ENCODE measurements at places on chromosomes 3 and 15.

DNA sequence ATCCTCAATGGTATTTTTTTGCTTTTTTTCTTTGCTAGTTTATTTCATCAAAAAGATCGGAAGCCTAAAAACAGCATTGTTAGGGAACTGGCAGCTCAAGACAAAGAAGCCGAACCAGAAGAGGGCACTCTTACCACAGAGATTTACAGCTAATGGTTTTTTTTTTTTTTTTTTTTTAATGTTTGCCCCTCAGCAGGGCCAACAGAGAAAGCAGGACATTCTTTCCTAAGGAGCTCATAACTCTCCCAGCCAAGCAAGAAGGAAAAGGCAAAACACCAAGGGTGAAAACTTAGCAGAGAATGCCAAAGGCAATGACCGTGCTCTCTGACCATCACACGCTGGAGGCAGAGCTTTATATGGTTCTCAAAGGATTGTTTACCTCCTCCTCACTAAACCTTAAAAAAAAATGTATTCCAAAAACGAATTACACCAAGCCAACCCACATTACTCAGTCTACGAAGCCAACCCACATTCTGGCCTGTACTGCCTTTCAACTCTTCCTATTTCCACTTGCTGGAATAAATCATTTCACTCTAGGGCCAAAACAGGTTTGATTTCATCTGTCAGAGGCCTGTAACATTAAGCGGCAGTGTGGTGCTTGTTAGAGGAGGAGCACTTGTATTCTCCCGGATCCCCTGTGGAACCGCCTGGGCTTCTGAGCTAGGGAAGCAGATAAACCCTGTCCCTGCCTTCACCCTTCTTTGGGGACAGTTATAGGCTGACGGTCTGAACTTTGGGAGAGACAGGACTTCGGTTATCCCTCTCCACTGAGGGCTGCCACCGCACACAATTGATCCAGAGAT, 35.6 kb upstream of the GYG1 start:
- DNase-seq = no peak

- DNase-seq = no peak
These were observed 1.2 kb downstream of the ACP3 start for GRCh38 chr3:132318451-132318850.

- no peak for DNase-seq
These were observed 118.8 kb upstream of the AZI2 start for GRCh38 chr3:28467414-28467813.

- no peak for DNase-seq
These were observed 46.2 kb downstream of the LIPC start for GRCh38 chr15:58478035-58478434.

GRCh38 chr3:194137008-194137505, 1.1 kb downstream of the HES1 start:
- DNase-seq = no peak

DNA sequence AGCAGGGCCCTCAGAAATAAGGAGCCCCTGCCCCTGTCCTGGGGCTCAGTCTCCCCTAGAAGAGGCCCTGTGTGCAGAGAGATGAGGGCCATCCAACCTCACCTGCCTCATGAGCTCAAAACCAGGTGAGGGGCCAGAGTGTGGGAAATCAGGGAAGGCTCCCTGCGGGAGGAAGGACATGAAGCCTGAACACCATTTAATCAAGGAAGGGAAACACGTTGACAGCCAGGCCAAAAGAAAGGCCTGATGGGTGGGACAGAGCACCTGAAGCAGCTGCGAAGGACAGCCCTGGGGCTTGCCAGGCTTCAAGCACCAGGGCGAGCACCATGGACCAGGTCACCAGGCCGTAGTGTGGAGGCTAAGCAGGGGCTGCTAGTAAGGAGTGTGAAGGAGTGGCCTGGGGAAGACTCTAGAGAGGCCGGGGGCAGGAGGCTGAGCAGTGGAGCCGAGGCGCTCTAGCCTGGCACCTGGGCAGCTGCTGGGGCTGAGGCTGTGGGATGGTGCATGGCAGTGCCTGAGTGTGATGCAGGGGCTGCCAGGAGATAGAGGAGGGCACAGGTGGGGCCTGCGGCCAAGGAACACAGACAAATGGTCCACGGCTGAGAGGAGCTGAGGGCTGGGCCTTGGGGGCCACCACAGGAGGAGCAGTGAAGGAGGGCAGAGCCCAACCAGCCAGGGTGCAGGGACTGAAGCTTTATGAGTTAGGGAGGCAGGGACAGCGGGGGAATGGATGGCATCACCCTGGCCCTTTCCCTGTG, 16.1 kb downstream of the ACAA1 start:
- DNase-seq = no peak

- no peak for DNase-seq
These were observed 501 bp downstream of the NDN start for GRCh38 chr15:23686466-23687142.

GRCh38 chr3:108006881-108007331, 83.9 kb downstream of the CD47 start:
- no peak for DNase-seq

DNA sequence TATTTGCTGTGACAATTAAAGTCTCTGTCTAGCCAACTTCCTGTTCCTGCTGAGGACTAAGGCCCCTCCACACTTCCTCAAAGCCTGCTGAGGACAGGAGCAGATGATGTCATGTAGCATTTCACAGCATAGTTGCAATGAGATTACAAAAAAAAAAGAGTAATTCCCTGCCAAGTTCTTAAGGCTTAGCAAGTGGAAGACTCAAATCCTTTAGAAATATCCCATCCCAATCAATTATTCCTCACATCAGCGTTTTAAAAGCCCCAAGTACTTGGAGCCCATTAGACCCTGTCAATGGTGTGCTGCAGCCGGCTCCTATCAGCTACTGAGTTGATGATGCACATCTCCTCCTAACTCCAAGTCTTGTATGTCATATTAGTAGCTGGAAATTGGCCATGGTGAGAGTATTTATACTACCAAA, 51.7 kb downstream of the TRANK1 start:
- no peak for DNase-seq

DNA sequence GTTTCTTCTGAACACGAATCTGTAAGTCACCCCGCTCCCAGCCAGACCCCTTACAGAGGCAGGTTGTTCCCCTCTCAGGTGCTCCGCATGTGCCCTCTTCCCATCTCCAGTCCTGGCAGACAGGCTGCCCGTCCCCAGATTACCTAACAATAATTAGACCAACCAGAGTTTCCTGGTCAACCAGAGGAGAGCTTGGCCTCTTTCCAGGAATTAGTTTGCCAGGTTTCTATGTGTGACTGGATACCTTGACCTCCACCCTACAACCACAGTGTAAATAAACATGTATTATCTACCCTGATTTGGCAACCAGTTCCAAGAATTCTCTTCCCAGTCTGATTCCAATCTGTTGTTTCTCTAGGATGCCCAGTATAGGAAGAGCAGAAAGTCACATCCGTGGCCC, 178.0 kb upstream of the UMPS start:
- DNase-seq = no peak
